ENCODE measurements at places on chromosomes 3 and 15.

DNA sequence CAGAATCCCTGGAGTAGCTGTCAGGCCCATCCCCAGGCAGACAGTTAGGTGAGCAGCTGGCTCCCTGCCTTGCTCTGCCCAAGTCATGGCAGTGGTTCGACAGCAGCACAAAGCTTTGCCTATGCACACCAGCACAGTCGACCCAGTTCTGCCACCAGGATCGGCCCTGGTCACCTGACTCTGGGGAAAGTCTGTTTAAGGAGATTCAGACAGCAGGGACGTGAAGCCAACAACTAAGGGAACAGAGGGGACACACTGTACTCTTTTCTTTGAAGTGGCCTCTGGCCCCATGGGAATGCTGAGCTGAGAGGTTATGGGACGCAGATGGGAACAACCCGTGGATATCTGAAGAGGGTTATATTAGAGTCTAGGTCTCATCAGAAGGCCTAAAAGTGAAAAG, 134.8 kb downstream of the CHDH start:
- no peak for DNase-seq

- DNase-seq, result no peak
Observed at GRCh38 chr3:53688989-53689388, 157.2 kb downstream of the CHDH start.

GRCh38 chr15:47415539-47415971, 301.8 kb upstream of the SEMA6D start:
- DNase-seq, result no peak

GRCh38 chr3:186989429-186989828, 59.1 kb downstream of the ST6GAL1 start:
- no peak for DNase-seq

DNA sequence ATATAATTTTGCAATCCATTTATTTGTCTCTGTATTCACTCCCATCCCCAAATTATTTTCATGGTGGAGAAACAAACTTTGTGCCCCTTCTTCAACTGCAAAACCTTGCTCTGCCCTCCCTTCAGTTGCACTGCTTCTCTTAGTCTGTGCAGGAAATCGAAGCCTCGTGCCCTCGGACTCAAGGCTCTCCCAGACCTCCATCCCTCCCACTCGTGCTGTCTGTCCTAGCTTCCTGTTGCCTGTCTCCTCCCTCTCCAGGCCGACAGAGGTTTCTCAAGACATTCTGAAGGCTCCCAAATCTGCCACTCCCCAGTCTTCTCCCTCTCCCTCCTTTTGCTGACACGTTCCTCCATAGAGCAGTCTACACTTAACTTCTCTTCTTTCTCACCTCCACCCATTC, 177.6 kb downstream of the PDZRN3 start:
- DNase-seq, result no peak
